ENCODE measurements at places on chromosomes 5 and 9.

- DNase-seq, result no peak
Measured at GRCh38 chr9:99634186-99634585, 187.5 kb upstream of the NR4A3 start.

- DNase-seq, result no peak
Measured at GRCh38 chr5:109885205-109885604, 195.5 kb downstream of the MAN2A1 start.

GRCh38 chr5:141783947-141784296, 94.3 kb downstream of the PCDH1 start:
- no peak for DNase-seq

- no peak for DNase-seq
Measured at GRCh38 chr9:90735952-90736351, 65.7 kb upstream of the SYK start.

- DNase-seq, result no peak
Measured at GRCh38 chr5:55303238-55303690, 4.2 kb downstream of the DHX29 start.

DNA sequence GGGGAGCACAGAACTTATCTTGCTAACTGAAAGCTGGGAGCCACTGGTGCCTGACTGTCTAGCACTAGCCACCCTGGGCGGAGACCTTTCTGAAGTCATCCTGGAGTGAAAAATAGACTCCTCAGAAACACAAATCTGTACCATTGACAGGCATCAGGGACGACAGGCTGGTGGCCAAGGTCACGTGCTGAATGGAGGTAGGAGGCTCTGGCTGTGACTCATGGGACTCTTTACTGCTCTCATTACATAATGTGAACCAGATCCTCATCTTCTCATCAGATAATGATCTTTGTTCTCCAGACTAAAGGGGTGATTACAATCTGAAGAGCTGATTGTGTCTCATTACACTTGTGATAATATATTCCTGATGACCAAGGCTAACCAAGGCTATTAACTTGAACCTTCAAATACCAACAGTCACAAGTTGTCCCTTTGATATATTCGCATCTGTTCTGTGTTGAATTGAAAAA, 91.8 kb downstream of the SEMA5A start:
- no peak for DNase-seq

- no peak for DNase-seq
Measured at GRCh38 chr5:178221282-178221681, 11.3 kb downstream of the PHYKPL start.

DNA sequence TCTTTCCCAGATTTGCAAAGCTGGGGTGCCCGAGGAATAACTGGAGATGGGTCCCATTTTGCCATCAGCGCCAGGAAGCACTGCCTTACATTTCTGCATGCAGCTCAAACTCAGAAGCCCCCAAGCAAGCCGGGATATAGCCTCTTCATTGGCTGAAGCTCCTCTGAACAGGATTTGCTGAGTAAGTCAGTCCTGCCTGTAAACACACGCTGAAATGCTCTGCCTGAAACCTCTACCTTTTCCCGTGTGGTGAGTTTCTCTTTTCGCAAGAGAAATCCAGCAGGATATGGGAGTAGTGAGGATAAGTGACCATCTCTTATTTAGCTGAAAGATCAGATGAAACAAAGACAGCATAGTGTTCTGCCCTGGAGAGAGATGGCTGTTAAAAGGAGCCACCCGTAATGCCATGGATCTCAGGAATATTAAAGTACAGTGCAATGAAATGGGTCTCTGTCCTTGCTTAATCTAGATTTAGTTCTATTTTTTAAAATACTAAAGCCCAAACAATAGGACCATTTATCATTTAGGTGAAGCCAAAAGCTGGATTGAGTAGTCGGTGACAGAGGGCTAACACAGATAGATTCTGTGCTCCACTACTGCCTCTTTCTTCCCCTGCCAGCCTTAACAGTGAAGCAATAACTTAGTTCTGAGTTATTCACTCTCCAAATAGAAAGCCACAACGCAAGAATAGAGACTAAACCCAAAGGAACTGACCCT, 177.5 kb upstream of the PPP2R2B start:
- DNase-seq, result no peak

- no peak for DNase-seq
Measured at GRCh38 chr5:65391591-65391990, 90.1 kb downstream of the ADAMTS6 start.

- DNase-seq, result no peak
Measured at GRCh38 chr5:111227801-111228200, 3.6 kb downstream of the CAMK4 start.

GRCh38 chr9:126791406-126792230, 13.2 kb upstream of the ZBTB43 start:
- no peak for DNase-seq

- DNase-seq, result no peak
Measured at GRCh38 chr5:90888511-90889324, 330.1 kb downstream of the ADGRV1 start.

DNA sequence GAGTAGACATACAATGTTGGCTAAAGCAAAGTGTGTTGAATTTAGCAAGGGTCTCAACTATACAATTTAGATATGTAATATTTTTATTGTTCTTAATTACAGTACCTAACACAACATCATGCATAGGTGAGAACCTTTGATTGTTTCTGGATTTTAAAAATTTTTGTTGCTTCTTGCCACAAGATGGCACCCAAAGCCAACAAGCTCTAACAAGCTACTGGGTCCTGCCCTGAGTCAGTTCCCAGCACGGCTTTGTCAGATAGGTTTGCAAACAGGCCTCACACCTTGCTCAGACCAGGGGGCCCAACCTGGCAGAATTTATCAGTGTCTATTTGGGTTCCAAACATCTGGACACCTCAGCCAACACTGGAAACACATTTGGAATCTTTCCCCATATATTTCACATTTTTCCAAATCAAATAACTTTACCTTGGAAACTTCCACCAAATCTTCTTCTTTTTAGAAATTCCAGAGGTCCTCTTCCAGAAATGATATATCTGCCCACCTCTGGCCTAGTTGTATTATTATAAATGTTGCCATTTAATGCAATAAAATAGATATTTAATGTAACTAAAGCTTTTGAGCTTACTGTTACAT, 49.5 kb upstream of the EGFLAM start:
- no peak for DNase-seq

GRCh38 chr5:159189310-159189709, 20.0 kb downstream of the RNF145 start:
- DNase-seq, result no peak

- no peak for DNase-seq
Measured at GRCh38 chr9:69003051-69003450, 10.9 kb downstream of the PRKACG start.

DNA sequence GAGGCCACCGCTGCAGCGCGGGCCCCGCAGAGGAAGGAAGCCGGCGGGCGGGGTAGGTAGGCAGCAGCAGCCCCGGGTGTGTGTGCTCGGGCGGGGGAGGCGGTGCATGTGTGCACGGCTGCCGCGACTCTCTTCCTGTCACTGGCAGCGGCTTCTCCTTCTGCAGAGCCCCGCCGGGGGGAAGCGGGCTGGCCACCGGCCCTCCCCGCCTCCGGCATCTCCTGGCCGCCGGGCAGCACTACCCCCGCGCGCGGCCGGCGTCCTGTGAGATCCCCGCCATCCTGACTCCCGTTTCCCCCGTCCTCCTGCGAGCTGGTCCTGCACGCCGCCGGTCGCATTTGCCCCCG, 315 bp downstream of the PIK3R1 start:
- DNase-seq, result no peak

- no peak for DNase-seq
Measured at GRCh38 chr5:75234251-75234650, 2.4 kb downstream of the ANKRD31 start.

DNA sequence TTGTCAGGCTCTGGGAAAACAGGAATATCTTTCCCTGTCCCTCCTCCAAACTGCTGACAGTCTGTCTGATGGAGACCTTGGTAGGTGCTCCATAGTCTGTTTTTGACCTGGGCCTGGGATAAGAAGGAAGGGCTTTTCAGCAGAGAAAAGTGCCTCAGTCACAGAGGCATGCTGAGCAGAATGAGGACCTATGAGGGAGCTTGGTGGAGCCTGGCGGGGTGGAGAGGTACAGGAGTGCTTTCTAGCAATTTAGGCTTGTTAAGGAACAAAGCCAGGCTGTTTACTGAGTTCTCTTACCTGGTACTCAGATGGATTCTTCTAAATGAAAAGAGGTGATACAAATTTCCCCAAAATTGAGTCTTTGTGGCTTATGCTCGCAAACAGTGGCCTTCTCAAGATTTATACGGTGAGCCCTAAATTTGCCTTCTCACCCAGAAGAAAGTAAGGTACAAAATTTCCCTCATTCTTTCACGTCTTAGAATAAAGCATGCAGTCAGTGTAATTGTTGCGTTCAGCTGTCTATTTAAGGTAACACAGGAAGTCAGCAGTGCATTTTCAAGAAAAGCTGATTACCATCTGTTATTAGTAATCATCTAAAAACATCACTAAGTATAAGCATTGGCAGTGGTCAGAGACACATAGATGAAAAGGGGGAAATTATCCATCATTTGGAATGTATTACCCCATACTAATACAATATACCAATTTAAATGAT, 28.6 kb upstream of the IL13 start:
- no peak for DNase-seq

DNA sequence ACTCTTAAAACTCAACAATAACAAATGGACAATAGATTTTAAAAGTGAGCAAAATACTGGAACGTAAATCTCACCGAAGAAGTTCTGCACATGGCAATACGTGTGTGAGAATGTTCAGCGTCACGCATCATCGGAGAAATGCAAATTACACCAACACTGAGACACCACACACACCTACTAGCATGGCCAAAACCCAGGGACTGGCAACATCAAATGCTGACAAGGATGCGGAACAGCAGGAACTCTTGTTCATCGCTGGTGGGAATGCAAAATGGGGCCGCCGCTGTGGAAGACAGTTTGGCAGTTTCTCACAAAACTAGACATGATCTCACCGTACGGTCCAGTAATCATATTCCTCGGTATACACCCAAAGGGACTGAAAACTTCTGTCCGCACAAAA, 21.6 kb upstream of the CLPTM1L start:
- no peak for DNase-seq

- no peak for DNase-seq
Measured at GRCh38 chr9:117245175-117245829, 169.6 kb downstream of the ASTN2 start.

- DNase-seq, result no peak
Measured at GRCh38 chr5:132674671-132675506, 1.1 kb downstream of the IL4 start.

DNA sequence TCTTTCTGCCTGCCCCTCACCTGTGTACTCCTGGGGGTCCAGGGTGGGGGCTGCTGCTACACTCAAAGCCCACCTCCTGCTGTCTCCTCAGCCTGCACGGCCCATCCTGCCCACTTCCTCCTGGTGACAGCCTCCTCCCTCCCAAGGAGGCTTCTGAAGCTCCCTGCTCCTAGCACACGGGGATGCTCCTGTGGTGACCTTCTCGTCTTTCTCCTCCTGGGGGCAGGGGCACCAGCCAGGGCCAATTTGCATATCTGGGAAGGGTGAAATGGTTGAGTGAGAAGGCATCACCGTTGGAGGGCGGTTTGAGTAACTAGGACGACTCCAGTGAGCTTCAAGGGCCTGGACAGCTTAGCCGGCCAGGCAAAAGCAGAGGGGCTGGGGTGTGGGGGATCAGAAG, 51.9 kb upstream of the COL5A1 start:
- no peak for DNase-seq

GRCh38 chr9:100134731-100135130, 35.7 kb downstream of the INVS start:
- no peak for DNase-seq

- DNase-seq, result no peak
Measured at GRCh38 chr5:38709678-38710306, 136.0 kb upstream of the OSMR start.

DNA sequence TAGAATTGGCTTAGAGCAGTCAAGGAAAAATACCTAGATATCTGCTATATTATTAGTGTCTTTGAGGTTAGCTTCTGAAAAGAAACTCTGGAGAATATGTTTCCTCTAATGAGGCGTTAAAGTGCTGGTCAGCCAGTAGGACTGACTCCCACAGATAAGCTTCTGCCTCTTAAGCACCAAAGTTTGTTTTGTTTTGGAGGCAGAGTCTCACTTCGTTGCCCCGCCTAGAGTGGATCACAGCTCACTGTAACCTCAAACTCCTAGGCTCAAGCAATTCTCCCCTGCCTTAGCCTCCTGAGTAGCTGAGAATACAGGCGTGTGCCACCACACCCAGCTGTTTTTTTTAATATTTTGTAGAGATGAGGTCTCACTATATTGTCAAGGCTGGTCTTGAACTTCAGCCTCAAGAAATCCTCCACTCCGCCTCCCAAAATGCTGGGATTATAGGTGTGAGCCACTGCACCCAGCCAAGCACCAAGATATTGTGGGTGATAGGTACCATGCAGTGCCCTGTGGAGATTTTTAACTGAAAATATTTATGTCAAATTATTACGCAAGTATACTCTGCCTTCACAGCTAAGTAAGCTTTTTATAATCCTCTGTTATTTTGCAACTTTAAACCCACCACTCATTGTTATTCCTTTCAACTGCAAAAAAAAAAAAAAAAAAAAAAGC, 24.7 kb upstream of the TMEM171 start:
- no peak for DNase-seq

DNA sequence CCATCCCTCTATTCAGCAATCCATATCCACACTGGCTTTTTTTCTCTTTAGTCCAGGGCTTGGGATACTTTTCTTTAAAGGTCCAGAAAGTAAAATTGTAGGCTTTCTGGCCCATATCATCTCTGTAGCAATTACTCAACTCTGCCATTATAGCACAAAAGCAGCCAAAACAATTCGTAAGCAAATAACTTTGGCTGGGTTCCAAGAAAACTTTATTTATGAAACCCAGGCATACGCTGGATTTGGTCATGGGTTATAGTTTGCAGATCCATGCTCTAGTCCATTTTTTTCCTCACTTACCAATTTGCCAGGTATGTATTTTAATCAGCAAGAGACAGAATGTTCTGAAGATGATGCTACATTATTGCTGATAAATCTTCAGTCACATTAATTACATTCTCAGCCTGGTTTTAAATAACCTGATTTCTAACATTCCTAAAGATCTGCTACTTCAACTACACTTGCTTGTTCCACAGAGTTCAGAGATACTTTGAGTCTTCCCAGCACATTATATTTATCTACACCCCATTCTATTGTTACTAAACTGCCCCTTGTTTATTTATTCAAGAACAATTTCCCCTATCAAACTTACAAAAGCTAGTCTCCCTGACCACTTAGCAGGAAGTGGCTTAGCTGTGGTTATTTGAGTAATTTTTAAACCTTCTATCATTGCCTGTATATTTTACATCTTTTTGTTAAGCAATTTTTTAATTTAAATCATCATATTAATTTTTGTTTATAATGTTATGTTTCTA, 161.0 kb downstream of the ISL1 start:
- DNase-seq, result no peak

- no peak for DNase-seq
Measured at GRCh38 chr5:131323378-131323777, 59.5 kb downstream of the CDC42SE2 start.
